T-helper 17 cell (primary cell): ENCODE measurements at places on chromosomes 13 and 19.

DNA sequence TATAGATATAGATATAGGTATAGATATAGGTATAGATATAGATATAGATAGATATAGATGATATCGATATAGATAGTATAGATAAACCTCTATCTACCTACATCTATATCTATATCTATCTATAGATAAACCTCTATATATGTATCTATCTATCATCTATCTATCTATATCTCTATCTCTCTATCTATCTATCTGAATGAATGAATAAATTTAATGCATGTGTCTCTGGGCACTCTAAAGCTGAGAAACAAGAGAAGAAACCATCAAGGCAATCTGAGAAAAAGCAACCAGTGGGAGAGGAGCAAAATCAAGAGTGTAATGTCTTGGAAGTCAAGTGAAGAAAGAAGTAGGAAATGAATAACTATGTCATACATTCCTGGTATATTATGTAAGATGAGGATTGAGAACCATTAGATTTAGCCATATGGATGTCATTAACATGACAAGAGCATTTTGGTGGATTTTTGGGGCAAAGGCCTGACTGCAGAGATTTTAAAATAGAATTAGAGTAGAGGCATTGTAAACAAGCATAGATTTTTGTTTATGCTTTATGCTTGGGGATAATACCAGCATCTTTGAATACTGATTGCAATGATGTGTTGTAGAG lies 1262.7 kb upstream of the MIR17HG start:
- DNase-seq, result no peak

DNA sequence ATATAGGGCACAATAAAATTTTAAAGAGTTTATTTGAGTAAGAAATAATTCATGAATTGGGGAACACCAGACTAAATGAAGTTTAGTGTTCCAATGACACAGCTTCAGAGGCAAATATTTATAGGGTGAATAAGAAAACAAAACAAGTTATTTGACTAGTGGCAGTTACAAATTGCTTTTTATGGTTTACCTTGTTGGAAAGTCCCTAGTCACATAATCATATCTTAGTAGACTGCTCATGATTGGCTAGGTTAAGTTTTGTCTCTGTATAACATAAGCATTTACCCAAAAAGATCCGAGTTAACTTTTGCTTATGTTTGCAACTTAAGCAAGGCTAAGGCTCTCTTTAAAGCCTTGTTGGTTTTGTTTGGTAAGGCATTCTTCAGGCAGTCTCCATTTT lies 224.7 kb upstream of the MIR17HG start:
- DNase-seq, result no peak

DNA sequence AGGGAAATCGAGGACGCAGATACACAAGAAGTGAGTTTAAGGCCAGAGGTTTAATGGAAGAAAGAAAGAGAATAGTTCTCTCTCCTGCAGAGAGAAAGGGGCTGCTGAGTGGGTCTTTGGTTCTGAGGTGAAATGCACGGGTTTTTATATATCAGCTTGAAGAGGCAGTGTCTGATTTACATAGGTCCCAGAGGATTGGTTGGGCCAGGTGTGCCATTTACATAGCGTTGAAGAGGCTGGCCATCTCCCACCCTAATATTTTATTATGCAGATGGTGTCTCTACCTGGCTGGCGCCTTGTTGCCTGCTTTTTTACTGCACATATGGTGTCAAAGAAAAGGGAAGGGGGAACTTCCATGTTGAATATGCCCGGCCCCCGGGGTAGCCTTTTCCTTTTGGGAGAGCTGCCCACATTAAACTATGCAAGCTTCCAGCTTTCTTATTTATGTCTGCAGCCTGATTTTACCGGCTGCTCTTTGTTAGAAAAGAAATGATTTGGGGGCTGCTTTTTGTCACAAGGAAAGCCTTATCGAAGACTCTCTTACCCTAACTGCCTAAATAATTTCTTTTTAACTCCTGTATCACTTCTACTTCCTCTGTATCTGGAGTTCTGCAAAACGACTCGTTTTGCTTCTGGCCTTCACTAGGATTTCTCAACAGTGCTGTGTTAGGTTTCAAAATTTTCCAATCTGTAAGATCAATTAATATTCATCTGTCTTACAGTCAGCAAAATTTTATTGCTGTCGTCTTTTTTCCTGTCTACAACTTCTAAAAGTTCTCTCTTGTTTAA lies 268.5 kb downstream of the B3GLCT start:
- DNase-seq, result no peak

GRCh38 chr19:32406161-32407003 lies 812 bp downstream of the DPY19L3 start:
- no peak for DNase-seq

DNA sequence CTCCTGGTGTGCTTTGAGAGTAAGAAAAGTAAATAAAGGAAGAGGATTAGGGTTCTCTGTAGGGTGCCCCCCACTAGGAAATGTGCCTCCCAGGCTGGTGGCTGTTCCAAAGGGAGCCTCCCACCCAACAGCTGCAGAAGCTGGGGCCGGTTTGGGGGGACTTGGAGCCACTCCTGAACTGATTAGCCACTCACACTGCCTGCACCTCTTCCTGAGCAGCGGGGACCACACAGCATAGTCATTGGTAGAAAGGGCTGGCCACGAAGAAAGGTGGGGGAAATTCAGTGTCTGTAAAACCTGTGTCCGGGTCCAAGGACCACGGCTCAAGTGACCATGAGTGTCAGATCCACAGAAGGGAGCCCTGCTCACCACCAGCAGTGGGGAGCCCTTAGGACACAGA lies 55.6 kb downstream of the SPACA7 start:
- no peak for DNase-seq

DNA sequence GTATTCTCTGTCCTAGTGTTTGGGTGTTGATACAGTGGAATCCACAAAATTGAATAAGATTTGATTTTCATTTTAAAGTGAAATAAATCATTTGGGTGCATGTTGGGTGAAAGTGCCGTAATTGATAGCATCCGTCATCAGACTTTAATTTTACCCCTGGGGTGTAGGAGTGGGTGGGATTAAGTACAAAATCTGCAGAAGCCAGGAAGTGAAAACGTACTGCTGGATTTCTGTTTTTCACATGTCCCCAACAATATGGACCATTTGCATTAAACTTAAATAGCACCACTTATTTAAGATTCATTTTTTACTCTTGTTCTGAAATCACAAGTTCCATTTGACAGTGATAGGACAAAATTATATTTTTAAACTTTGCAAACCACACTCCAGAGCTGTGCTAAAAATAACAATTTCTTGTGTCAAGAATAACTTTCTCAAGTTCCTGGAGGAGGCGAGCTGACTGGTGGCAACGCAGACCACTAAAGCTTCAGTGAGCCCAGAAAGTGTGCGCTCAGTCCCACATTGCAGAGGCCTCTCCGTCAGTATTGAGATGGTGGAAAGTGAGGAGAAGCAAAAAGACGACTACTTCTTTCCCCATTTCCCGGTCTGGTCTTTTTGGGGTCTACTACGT lies 71.3 kb downstream of the ARHGEF7 start:
- DNase-seq, result no peak

DNA sequence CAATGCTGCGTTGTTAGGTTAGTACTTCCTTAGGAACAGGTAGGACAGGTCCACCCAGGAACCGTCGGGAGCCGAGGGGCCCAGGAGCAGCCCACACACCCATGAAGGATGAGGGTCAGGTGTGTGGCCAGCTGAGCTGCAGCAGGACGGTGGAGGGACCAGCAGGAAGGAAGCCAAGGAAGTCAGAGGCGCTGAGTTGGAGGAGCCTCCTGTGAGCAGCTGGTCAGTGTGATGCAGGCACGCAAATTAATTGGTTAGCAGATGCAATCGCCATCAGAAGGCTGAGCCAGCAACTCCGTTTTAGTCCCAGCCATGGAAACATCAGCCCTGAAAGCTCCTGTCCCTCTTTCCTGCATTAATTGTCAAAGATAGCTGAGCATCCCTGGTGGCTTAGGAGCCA lies 114.9 kb upstream of the SOX1 start:
- no peak for DNase-seq

DNA sequence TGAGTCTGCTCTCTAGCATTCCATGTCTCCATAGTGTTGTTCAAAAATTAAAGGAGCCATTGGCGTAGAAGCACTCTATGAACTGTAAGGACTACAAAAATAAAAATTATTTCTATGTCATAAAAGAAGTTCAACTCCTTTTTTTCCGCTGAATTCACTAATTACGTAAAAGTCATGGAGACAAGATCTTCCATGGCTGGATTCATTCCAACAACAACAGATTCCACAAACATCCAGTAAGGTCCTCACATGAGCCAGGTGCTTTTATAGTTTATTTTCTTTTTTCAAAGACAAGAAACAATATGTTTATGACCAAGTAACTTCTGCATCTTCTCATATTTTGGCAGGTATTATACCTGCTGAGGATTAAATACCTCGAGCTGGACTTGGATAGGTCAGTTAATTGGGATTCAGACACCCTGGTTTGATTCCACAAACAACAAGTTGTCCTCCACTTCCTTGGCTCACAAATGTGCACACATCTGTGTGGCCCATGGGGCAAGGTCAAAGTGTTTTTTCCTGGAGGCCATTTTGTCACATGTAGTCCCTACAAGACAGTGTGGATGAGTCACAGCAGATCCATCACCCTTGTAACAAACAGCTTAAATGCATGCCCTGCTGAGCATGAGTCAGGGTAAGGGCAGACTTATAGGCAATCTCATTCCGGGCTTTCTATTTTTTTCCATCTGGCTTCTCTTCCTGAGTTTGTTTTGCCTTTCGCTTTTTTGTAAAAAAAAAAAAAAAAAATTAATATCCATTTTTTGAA lies 475.6 kb downstream of the COG6 start:
- no peak for DNase-seq

- DNase-seq, result no peak
Measured at GRCh38 chr13:100954430-100955305, 280.1 kb upstream of the TMTC4 start.
